ENCODE measurements at places on chromosomes 2 and 18.

- DNase-seq: no peak
These were observed 51.1 kb downstream of the RNF152 start for GRCh38 chr18:61841706-61842105.

GRCh38 chr2:216572582-216573578 lies 60.3 kb upstream of the IGFBP2 start:
- no peak for DNase-seq

DNA sequence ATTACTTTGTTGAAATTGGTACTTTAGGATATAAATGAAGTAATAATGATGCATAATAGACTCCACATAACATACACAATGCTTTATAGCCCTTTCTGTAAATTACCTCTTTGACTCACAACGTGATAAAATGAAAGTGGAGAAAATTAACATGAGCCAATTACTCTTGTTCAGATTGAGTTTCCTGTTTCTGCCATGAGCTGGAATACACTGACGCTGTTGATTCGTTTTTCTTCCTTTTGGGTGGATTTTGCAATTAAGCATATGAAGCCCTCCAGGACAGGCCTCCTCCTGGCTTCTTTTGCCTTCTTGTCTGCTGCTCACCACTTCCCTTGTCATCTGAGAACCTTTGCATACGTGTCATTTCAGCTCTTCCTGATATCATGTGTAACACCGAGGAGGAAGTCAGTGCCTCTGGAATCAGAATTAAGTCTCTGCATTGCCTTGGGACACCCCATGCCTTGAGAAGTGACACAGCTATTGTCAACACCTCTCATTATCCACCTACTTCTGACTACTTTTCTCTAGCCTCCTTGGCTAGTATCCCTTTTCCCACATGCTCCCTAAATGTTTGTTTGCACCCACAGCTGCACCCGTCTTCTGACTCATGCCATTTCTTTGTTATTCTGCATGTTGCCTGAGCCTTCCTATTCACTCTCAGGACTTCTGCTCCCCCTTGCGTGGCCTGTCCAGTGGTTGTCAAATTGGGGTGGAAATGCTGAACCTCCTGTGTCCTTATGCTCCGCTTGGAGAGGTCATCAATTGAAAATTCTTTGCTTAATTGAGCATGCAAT lies 134.1 kb downstream of the FMNL2 start:
- DNase-seq: peak; percentile 56

GRCh38 chr2:33984131-33984530 lies 385.0 kb upstream of the FAM98A start:
- DNase-seq: no peak

GRCh38 chr2:70113359-70114070 lies 26.2 kb downstream of the PCBP1 start:
- no peak for DNase-seq

GRCh38 chr2:232980683-232981082 lies 32.4 kb downstream of the NGEF start:
- DNase-seq: no peak

- DNase-seq: no peak
These were observed 338.4 kb downstream of the ZNF804A start for GRCh38 chr2:184936761-184937160.

DNA sequence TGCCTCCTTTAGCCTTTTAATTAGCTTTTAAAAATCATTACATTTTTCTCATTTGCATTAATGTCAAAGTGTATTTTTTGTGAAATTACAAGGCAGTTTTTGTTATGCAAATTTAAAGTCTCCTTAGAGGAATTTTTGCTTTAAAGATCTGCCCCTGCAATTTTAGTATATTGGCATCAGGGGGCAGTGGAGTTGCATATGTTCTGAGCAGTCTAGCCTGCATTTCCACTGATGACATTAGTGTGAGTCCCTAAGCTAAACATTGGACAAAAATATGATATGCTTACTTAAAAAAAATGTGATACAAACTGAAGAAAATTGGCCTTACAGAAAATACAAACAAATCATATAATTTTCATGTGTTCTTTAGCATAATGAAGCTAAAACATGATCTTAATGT lies 426.5 kb downstream of the SLC4A3 start:
- no peak for DNase-seq

DNA sequence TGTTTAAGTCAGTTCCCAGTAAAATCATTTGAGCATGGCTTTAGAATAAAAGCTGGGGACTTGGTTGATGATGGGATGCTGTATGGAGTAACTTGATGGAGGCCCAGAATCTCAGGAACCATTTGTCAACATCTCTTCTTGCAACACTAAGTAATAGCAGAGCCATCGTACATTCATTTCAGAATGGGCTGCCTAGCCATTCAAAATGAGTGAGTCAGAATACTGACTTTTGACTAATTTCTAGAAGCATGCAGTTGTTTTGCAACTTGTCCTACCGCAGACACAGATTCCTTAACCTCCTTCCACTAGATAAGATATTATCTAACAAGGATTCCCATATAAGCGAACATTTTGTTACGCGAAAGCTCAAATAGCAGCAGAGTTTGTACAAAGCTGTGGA lies 229.5 kb downstream of the CNTNAP5 start:
- DNase-seq: no peak

GRCh38 chr2:123961576-123961975 lies 63.5 kb upstream of the CNTNAP5 start:
- DNase-seq: no peak

DNA sequence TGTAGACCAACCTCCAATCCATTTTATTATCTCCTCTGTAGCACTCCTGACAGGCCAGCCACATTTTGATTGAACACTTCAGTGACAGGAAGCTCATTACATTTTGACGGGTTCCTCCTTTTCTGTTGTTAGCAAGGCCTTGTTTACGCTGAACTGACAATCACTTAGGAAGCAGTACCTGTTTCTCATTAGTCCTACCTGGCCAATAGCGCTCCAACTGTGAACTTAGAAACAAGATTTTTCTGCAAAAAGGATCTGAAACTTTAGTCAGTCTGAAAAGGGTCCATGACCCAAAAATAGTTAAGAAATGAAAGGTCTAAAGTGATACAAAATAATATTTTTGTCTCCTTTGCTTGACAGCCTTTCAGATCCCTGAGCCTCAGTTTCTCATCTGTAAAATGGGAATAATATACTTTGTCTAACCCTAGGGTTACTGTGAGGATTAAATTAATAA lies 119.6 kb upstream of the MSTN start:
- DNase-seq: peak; percentile 54

- DNase-seq: no peak
These were observed 48.6 kb downstream of the NTSR2 start for GRCh38 chr2:11621410-11621809.

- peak; percentile 37 for DNase-seq
These were observed 35.4 kb downstream of the KCNK3 start for GRCh38 chr2:26727641-26728561.

DNA sequence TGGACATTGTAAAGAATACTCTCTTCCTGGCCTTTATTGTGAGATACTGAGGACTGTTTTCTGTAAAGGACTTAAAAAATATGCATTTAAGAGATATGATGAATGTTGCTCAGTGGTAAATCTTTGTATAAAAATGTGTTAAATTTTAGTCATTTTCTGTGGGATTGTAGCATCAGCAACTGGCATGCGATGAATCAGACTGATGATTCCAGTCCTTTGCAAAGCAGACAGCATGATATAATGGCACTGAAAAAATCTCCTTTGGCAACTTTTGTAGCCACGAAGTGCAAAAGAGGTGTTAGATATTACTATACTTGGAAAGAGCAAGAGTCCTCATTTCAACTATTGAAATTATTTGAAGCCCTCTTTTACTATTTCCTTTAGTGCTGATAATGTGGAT lies 678.7 kb downstream of the PLCL1 start:
- no peak for DNase-seq

- DNase-seq: no peak
These were observed 2.5 kb downstream of the PDK1 start for GRCh38 chr2:172558372-172558771.

DNA sequence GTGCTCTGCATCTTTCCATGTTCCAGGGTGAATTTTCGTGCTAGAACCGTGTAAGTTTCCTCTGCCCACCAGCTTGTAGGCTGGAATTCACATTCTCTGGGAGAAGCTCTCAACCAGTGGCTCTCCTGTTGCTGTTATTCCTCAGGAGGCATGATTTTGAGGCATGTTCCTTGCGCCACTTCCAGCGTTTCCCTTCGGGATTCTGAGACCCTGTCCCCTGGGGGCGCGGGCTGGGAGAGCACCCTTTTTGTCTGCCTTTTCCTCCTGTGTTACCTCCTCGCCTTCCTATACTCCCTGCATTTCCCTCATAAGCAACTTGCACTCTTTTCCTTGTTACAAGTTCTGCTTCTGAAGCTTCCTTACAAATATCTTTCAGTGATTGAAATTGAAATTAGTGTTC lies 156.4 kb downstream of the PTPRM start:
- no peak for DNase-seq

All from common myeloid progenitor, CD34-positive (primary cell).